Activated naive CD4-positive, alpha-beta T cell (primary cell): ENCODE measurements at places on chromosomes 6 and 20.

- no peak for DNase-seq
Measured at GRCh38 chr6:36504982-36505381, 42.3 kb downstream of the STK38 start.

DNA sequence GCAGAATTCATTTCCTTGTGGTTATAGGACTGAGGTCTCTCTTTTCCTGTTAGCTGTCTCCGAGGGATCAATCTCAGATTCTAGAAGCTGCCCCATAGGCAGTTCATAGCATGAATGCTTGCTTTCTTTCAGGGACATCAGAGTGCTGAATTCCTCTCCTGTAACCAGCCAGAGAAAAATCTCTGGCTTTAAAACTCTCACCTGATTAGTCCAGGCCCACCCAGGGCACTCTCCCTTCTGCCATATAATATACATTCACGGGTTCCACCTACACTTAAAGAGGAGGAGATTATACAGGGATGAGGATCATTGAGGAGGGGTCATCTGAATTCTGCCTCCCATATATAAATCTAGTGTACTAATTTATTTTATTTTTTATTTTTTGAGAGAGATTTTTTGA is 2.1 kb upstream of the KCNS1 start:
- no peak for DNase-seq

- DNase-seq = no peak
Measured at GRCh38 chr6:1094306-1094705, 217.6 kb upstream of the FOXQ1 start.

GRCh38 chr20:41064377-41064776 is 35.8 kb downstream of the TOP1 start:
- no peak for DNase-seq

- no peak for DNase-seq
Measured at GRCh38 chr6:99521633-99522151, 6.5 kb upstream of the USP45 start.

GRCh38 chr6:30837870-30838269 is 46.4 kb upstream of the DDR1 start:
- no peak for DNase-seq

- no peak for DNase-seq
Measured at GRCh38 chr6:163355426-163355991, 59.0 kb upstream of the QKI start.

GRCh38 chr6:143691155-143691554 is 13.4 kb downstream of the PHACTR2 start:
- no peak for DNase-seq

- DNase-seq = no peak
Measured at GRCh38 chr6:75611702-75612375, 10.2 kb downstream of the SENP6 start.

- DNase-seq = no peak
Measured at GRCh38 chr6:11585426-11586016, 48.0 kb downstream of the TMEM170B start.

DNA sequence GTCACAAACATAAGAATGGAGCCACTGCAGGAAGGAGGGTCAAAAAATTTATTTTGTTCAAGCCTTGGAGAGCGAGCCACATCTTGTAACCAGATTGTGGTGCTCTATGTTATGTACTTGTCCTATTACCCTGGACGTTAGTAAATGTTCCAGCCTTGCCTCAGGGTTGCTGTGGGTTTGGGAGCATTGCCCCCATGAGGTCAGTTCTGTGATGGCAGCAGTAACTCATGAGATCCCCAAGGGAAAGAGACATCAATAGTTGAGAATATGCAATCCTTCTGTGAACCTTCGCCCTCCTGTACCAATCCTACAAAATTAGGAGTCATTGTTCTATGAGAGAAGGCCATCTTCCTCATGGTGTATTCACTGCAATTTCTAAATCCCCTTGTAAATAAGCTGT is 16.4 kb upstream of the CFAP206 start:
- no peak for DNase-seq

DNA sequence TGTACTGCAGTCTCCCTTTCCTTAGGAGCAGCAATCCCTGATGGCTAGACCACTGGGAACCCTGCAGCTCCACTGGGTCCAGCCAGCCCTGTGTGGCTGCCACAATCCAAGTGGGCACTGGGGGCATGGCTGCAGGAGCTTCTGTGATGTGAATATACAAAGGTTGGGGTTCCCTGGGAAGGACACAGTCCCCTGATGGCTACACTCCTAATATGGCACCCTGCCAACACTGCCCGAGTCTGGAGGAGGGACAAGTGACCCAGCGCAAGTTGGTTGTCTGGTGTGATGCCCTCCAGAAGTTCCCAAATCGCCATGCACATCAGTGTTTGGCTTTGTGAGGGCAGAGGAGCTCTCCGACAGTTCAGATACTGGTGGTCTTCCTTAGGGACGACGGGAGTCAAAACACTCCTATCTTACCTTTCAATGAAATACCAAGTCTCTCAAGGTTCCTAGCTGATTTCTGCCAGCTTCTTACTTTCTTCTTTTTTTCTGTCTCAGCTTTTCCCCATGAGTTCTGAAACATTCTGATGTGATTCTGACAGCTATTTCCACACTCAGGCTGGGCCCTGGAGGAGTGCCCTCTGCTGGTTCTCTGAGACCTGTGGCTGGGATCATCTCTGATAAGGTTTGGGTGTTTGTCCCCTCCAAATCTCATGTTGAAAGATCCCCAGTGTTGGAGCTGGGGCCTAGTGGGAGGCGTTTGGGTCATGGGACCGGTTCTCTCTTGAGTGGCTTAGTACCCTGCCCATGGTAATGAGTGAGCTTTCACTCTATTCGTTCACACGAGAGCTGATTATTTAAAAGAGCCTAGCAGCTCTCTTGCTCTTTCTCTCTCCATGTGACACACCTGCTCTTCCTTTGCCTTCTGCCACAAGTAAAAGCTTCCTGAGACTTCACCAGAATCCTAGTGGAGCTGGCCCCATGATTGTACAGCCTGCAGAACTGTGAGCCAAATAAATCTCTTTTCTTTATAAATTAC is 15.5 kb upstream of the ZFP57 start:
- no peak for DNase-seq

GRCh38 chr20:35702824-35703695 is 3.9 kb downstream of the ROMO1 start:
- no peak for DNase-seq

DNA sequence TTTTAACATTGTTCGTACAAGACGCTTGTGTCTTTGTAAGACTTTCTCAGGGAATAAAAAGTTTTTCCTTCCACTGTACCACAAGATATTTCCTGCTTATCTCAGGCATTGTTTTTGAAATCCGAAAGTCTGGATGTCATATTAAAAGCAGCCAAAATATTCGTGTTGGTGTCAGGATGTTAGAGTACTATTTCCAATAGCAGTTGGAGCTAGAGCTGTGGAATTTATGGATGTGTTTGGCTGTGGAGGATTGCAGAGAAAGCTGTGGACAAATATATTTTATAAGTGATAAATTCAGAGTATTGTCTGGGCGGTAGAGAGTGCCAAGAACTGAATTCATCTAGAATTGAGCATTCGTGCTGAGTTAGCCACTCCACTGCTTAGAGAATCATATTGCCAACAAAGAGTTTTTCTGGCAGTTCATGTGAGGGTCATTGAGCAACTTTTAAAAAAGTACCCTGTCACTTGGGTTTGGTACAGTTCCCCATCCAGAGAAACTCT is 57.7 kb downstream of the ZDHHC14 start:
- DNase-seq = no peak

DNA sequence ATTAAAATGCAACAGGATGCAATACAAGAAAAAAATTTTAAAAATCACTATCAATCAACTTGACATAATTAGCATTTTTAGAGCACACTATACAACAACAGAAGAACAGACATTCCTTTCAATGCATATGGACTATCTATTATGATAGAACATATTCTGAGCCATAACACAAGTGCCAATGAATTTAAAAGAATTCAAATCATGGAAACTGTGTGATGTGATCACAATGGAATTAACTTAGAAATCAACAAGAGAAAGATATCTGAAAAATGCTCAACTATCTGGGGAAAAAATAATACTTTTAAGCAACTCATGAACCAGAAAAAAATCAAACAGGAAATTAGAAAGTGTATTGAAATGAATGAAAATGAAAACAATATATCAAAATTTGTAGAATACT is 106.3 kb downstream of the ADTRP start:
- DNase-seq = no peak

DNA sequence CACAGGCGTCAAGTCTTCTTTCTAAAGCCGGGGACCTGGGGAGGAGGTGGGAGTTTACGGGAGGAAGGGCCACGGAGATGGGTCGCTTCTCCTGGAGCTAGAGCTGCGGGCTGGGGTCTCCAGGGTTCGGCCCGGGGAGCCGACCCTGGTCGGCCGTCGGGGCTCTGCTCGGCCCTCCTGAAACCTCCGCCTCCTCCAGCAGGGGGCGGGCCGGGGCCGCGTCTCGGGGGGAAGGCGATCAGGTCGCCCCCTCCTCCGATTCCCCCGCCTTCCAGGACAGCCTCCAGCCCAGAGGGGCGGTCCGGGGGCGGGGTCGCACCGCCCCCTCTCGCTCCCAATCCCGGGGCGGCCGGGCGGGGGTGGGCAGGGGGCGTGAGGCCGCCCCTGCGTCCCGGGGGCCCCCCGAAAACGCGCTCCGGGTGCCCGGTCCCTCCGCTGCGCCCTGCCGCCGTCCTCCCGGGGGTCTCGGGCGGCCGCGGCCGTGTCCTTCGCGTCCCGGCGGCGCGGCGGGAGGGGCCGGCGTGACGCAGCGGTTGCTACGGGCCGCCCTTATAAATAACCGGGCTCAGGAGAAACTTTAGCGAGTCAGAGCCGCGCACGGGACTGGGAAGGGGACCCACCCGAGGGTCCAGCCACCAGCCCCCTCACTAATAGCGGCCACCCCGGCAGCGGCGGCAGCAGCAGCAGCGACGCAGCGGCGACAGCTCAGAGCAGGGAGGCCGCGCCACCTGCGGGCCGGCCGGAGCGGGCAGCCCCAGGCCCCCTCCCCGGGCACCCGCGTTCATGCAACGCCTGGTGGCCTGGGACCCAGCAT is at the start of gene CEBPB:
Gene CEBPB, plus strand, starts transcription at position 580 of the 814 bp plus-strand sequence. Its CDS starts 204 bp downstream, at position 784.
- DNase-seq = peak; percentile 84

- no peak for DNase-seq
Measured at GRCh38 chr6:71420693-71421328, 132.2 kb downstream of the OGFRL1 start.

DNA sequence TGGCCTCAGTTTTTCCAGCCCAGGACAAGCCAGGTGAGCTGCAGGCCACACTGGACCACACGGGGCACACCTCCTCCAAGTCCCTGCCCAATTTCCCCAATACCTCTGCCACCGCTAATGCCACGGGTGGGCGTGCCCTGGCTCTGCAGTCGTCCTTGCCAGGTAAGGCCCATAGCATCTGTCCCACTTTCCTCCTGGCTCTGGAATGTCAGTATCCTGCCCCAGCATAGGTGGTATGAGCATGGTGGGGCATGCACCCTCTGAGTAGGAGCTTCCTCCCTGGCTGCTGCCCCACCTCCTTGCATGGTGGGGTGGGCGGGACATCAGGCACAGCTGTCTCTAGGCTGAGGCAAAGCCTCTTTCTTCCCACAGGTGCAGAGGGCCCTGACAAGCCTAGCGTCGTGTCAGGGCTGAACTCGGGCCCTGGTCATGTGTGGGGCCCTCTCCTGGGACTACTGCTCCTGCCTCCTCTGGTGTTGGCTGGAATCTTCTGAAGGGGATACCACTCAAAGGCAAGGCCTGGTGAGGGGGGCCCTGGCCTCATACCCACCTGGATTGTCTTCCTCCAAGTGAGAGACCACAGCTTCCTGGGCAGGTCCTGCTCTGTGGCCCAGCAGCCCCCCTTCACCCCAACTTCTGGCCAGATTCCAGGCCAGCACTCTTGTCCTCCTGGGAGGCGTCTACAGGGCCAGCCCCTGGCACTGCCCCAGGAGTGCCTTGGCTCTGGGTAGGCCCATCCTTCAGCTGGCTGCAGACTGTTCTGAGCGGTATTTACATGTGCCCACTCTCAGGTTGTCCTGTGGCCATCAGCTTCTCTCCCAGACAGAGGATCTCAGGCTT is 9.1 kb downstream of the PI16 start:
- no peak for DNase-seq

DNA sequence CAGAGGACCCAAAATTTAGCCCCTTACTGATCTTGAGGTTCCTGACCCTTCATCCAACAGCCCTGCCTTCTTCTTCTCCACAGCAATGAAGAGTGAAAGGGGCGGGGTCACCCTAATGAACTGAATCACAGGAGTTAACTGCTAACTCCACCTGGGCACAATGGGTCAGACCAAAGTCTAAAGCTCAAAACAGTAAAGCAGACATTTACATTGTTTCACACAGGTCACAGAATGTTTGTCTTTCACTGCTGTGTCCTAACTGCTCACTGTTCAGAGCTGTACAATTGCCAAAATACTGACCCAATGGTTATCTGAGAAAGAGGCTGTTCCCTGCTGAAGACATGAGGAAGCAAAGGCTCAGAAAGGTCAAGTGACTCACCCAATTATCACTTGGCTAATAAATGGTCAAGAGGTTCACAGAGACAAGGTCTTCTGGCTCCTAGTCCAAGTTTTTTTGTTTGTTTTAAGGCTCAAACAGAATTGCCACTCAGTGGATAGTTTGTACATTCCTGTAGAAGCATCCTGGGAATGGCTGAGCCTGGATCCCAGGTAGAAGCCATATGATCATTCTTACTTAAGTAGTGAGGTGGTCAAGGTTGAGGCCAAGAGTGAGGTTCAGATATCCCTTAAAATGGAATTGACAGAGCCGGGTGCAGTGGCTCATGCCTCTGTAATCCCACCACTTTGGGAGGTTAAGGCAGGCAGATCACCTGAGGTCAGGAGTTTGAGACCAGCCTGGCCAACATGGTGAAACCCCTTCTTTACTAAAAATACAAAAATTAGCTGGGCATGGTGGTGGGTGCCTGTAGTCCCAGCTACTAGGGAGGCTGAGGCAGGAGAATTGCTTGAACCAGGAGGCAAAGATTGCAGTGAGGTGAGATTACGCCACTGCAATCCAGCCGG is 35.1 kb upstream of the FAM83C start:
- no peak for DNase-seq

- DNase-seq = no peak
Measured at GRCh38 chr20:41177636-41178035, 40.3 kb downstream of the PLCG1 start.

DNA sequence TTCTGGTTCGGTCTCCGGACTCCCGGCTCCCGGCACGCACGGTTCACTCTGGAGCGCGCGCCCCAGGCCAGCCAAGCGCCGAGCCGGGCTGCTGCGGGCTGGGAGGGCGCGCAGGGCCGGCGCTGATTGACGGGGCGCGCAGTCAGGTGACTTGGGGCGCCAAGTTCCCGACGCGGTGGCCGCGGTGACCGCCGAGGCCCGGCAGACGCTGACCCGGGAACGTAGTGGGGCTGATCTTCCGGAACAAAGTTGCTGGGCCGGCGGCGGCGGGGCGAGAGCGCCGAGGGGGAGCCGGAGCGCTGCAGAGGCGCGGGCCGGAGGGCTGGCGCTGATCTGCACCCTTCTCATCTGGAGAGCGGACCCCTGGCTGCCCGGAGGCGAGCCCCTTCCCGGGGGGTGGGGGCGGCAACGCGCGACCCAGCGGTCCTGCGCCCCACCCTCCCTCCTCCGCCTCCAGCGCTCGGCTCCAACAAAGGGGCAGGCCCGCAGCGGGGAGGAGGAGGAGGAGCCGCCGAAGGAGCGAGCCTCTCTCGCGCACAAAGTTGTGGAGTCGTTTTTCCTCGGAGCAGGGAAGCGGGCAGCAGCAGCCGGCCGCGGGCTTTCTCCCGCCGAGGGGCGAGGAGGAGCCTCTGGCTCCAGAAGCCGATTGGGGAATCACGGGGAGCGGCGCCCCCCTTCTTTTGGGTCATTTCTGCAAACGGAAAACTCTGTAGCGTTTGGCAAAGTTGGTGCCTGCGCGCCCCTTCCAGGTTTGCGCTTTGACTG is at the start of gene UTRN:
Gene UTRN, plus strand, starts transcription at position 553 of the 765 bp plus-strand sequence. CDS start 6,494 bp downstream, outside the sequence.
- no peak for DNase-seq
